ENCODE measurements at places on chromosomes 11 and 22. TPM values are rescaled to one million over a fixed set of nuclear protein-coding genes. Genes with fewer than 3 reads are reported as not detected.

GRCh38 chr22:19355413-19356157 is 64.1 kb upstream of the CLTCL1 start:
- no peak for DNase-seq

DNA sequence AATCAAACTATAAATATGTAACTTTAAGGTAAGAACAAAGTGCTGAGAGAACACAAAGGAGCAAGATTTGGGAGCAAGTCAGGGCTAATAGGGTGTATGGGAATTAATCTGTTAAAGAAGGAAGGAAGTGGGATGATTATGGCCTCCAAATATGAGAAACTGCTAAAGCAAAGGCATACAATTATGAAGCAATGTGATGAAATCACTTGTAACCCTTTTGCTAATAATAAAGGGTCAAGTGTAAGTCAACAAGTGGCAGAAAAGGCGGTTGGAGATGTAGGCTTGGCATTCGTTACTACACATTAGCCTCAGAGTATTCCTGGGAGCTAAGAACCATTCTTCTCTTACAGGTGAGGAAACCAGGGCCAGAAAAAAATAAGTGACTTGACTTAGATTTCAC is 1002.3 kb upstream of the TENM4 start:
- DNase-seq = no peak

GRCh38 chr11:34653851-34654482 is 33.1 kb downstream of the EHF start:
- no peak for DNase-seq

DNA sequence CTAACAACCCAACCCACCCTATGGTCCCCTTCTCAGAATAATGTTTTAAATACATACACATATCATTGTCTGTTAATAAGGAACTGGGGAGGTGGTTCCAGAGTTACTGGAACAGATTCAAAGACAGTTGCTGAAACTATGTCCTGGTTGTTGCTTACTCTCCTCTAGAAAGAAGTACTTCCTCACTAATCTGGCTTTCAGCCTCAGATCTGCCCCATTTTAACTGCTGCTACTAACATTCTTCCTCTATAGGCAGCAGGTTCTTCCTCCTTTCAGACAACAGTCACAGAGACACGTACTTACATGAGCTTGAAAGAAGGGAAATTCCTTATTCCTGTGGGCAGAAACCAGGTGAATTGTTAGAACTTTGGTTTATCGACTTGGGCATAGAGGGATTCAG is 8.1 kb upstream of the NEU3 start:
- no peak for DNase-seq

DNA sequence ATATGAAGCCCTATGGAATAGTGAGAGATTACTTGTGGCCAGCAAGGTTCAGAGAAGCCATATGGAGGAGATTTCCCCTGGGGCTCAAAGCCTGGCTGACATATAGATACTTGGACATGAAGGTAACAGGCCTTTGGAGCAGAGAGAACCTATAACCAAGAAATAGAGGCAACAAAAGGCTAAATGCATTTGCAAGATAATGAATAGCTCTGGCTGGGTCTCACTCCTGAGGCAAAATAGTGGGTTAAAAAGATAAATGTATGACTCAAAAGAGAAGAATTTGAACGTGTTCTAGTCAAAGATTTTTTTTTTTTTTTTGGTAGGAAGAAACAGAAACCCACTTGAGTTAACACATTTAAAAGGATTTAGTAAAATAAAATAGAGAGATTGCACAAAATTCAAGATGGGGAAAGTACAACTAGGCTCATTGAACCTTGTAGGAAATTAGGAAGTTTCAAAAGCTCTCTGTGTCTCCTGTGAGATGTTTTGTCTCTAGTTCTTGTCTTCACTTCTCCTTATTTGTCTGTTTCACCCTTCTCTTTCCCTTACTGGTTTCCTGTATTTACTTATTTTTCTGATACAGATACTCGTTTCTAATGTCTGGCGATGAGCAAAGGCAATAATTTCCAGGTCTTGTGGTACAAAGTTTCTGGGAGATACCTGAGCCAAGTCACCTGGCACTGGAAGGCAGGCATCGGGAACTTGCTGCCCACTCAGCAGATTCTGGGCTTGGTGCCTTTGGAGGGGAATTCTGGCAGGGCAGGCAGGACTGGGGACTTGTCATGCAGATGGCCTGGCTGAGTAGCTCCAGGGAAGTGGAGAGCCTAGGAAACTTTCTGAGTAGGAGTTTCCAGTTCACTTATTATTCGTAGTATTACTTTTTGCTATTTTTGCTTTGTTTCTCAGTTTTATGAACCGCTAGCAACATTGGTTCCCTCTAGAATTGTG is 49.2 kb upstream of the SESN3 start:
- DNase-seq = no peak

GRCh38 chr22:49295465-49295743 is 532.3 kb downstream of the BRD1 start:
- no peak for DNase-seq

DNA sequence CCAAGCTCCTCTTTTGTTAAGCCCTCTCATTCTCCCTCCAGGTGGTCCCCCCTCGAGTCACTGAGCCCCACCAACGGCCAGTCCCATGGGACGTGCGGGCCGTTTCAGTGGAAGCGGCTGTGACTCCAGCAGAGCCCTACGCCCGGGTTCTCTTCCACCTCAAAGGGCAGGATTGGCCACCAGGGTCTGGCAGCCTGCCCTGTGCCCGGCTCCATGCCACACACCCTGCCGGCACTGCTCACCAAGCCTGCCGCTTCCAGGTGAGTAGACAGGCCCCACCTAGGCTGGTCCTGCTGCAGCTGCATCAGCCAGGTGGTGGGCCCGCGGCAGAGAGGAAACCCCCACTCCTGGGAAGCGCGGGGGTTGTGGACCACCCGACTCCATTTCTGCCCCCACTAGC is 3.3 kb downstream of the TMEM132A start:
- no peak for DNase-seq

The TRIM22 gene
- 136 TPM for total RNA-seq

The OR52A1 gene
- not detected for total RNA-seq

The PRSS23 gene
- 545 TPM for total RNA-seq

Measured in osteocyte (in vitro differentiated cells).